Activated T-helper 17 cell treated with anti-CD3 and anti-CD28 coated beads, Interleukin-2, amount 50 U/mL, for 72 hours (primary cell): ENCODE measurements at places on chromosomes 5 and 9.

DNA sequence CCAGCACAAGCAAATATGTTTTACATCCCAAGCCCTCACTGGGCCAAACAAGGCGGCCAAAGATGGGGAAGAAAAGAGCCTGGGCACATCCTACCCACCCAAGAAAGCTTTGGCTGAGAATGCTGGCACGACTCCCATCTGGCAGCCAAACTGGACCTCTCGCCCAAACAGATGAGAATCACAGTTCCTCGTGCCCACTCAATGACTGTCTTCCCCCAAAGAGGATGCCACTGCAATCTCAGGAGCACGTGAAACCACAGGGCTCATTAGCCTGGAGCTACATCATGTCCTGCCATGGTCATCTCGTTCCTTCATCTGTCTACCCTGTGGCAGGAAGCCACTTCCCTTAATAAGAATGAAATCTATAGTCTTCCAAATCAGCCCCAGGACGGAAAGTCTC is 536.8 kb downstream of the BNC2 start:
- no peak overlapping the region for H3K4me3 ChIP-seq
- H3K36me3 ChIP-seq: no peaks in the 10 kb centered on the region
- H3K27ac ChIP-seq: no peak overlapping the region
- no peaks in the 10 kb centered on the region for H3K4me1 ChIP-seq
- ATAC-seq: no peak

GRCh38 chr9:107633406-107633805 is 143.8 kb upstream of the KLF4 start:
- H3K4me3 ChIP-seq: no peak overlapping the region
- no peaks in the 10 kb centered on the region for H3K36me3 ChIP-seq
- no peak for ATAC-seq
- H3K27ac ChIP-seq: no peak overlapping the region
- peaks cover 11% of the 10 kb centered on the region for H3K27me3 ChIP-seq
- H3K4me1 ChIP-seq: peaks cover 3% of the 10 kb centered on the region

GRCh38 chr9:29640507-29640906 is 2067.2 kb upstream of the C9orf72 start:
- H3K4me3 ChIP-seq: no peak overlapping the region
- H3K36me3 ChIP-seq: no peaks in the 10 kb centered on the region
- H3K27me3 ChIP-seq: no peaks in the 10 kb centered on the region

- no peaks in the 10 kb centered on the region for H3K4me1 ChIP-seq
- H3K4me3 ChIP-seq: no peak overlapping the region
- no peak overlapping the region for H3K27ac ChIP-seq
Observed at GRCh38 chr5:36505021-36505420, 101.4 kb upstream of the SLC1A3 start.
